ENCODE measurements at places on chromosomes 2 and 18.

DNA sequence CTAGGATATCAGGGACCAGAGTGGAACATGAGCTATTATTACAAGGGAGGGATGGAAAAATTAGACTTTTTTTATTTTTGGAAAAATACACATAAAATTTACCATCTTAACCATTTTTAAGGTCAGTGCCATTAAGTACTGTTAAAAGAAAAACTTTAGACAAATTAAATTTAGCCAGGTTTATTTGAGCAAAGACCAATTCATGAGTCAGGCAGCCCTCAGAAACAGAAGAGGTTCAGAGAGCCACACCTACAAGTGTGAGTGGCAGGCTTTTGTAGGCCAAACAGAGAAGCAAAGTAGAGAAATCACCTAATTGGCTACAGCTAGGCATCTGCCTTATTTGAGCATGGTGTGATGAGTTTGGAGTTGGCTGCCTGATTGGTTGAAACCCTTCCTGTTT lies 301.3 kb upstream of the RAB12 start:
- DNase-seq: no peak

GRCh38 chr2:128788636-128789220 lies 470.1 kb upstream of the HS6ST1 start:
- DNase-seq: no peak

- no peak for DNase-seq
These were observed 59.9 kb downstream of the ATP9B start for GRCh38 chr18:79129120-79129519.

- no peak for DNase-seq
These were observed 580 bp upstream of the NDUFV2 start for GRCh38 chr18:9101730-9102507.

DNA sequence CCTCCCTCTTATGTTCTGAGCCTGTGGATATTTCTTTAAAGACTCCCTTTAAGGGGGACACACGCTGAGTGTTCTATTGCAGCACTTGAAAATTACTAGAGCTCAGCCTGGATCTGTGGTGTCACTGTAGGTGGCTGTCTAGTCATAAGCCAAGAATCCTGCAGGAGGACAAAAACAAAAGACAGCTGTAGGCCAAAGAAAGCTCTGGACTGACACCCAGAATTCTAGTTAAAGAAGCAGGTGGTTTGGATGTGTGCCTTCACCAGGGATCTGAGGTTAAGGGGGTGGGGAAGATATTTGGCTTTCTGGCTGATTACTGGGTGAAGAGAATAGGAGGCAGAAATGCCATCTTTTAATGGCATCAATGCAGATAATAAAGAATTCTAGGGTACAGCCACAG lies 842.5 kb upstream of the NXPH2 start:
- DNase-seq: no peak

- no peak for DNase-seq
These were observed 64.6 kb upstream of the ACKR3 start for GRCh38 chr2:236505041-236505440.

- DNase-seq: no peak
These were observed 425.4 kb downstream of the TGIF1 start for GRCh38 chr18:3875376-3875775.

- no peak for DNase-seq
These were observed 6.3 kb downstream of the RAX start for GRCh38 chr18:59266886-59267502.

- no peak for DNase-seq
These were observed 5.1 kb upstream of the TTC27 start for GRCh38 chr2:32622570-32623310.

- DNase-seq: no peak
These were observed 81.7 kb upstream of the HK2 start for GRCh38 chr2:74751981-74752851.

GRCh38 chr18:64258111-64258650 lies 109.3 kb upstream of the LINC00305 start:
- no peak for DNase-seq

GRCh38 chr2:233919938-233920337 lies 2.8 kb downstream of the TRPM8 start:
- no peak for DNase-seq

GRCh38 chr2:58698620-58699019 lies 457.5 kb upstream of the FANCL start:
- no peak for DNase-seq

DNA sequence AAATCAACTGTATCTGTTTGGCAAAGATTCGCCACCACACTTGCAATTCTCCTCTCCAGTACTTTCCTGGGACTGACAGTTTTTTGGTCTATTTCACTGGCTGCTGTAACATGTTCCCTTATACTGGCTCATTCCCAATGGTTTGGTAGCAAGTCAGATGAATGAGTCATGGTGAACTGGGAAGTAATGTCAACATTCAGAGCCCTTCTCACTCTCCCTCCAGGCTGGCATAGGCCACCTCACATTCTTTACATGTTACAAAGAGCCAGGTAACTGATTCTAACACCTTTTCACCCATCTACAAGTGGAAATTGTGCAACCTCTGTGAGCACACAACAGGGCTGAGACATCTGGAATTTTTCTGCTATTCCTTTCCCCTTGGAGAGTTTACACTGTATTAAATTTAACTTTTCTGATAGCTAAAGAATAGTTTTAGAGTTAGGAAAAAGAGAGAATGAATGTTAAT lies 111.3 kb upstream of the TLK1 start:
- peak; percentile 68 for DNase-seq

DNA sequence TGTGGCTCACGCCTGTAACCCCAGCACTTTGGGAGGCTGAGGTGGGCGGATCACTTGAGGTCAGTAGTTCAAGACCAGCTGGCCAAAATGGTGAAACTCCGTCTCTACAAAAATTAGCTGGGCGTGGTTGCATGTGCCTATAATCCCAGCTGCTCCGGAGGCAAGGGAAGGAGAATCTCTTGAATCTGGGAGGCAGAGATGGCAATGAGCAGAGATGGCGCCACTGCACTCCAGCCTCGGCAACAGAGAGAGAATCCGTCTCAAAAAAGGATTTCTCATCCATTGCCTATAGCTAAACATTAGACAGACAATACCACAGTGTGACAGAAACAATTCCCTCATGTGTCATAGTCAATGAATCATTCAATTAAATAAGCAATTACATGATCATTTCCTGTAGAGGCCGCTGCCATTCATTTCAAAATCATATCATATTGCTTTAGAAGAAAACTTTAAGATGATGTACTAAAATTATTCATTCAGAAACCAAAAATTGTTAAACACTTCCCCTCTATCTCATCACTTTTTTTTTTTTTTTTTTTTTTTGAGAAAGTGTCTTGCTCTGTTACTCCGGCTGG lies 69.5 kb upstream of the TGIF1 start:
- no peak for DNase-seq

DNA sequence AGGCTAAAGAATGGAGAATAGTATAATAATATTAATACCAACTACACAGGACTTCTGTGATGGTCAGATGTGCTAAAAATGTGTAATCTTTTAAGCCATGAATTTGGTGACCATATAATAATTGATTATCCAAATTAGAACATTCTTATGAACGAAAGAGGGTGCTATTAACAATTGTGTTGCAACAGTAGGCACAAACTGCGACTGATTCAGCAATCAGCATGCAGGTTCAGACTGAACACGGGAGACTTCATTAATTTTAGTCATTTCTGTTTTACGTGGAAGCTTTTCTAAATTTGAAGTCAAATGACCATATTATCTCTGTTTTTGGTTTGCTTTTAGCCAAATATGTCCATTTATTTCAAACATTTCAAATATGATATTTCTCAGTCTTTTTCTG lies 54.6 kb upstream of the CHST9 start:
- no peak for DNase-seq
